Trophoblast cell (in vitro differentiated cells and primary cell): ENCODE measurements at places on chromosomes 11 and 22.

DNA sequence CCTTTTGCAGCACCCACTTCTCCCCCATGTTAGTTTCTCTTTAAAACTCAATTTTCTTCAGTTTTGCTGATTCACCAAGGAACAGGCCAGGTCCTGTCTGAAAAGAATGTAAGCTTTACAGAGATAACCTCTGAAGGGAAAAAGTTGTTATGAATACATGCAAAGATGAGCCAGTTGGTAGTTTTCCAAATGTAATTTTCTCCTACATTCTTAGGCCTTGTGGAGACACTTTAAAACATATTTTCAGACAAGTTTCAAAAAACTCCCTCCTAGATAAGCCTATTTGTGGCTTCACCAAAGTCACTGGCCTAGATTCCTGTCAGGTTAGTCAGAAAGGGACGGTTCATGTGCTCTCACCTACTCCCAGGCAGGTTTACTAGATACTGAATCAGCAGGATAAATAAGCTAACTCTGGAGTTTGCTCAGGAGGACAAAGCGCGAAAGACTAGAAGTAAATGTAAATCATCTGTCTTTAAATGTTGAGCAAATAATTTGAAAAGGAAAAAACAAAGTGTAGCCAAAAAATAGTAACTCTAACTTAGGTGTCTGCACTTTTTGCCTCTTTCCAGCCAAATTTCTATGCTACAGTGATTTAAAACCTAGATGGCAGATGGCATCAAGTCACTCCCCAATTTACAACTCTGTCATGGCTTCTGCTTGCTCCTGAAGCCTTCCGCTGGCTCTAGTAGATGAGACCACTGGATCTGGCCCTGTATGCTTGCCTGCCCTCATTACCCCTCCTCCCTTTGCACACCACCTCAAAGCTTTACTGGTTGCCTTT is 4.9 kb upstream of the ATP6V1E1 start:
- H3K4me3 ChIP-seq = no peak overlapping the region
- peak overlapping the region; percentile 97 for H3K27ac ChIP-seq
- DNase-seq = peak; percentile 94
- H3K27me3 ChIP-seq = no peaks in the 10 kb centered on the region
- no peaks in the 10 kb centered on the region for H3K36me3 ChIP-seq
- peaks cover 13% of the 10 kb centered on the region for H3K4me1 ChIP-seq

DNA sequence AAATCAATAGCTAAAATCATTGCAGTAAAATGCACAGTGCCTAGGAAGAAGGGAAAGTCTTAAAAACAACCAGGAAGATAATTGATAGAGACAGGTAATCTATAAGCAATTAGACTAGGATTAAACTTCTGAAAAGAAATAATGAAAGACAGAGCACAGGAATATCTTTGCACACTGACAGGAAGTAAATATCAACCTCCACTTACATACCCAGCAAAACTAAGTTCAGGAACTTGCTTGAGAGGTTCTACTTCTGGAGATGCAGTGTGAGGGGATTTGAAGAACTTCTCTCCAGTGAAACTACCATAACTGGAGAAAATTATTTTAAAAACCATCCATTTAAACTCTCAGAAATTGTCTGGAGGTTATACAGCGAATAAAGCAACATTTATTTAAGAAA is 104.1 kb downstream of the EHF start:
- H3K4me1 ChIP-seq = no peaks in the 10 kb centered on the region
- peaks cover 1% of the 10 kb centered on the region for H3K36me3 ChIP-seq
- no peak for DNase-seq

- DNase-seq = no peak
- no peaks in the 10 kb centered on the region for H3K27me3 ChIP-seq
- H3K27ac ChIP-seq = no peak overlapping the region
- H3K4me3 ChIP-seq = no peak overlapping the region
- peaks cover 8% of the 10 kb centered on the region for H3K36me3 ChIP-seq
- peaks cover 6% of the 10 kb centered on the region for H3K4me1 ChIP-seq
Measured at GRCh38 chr22:42067671-42068251, 2.9 kb downstream of the NAGA start.

DNA sequence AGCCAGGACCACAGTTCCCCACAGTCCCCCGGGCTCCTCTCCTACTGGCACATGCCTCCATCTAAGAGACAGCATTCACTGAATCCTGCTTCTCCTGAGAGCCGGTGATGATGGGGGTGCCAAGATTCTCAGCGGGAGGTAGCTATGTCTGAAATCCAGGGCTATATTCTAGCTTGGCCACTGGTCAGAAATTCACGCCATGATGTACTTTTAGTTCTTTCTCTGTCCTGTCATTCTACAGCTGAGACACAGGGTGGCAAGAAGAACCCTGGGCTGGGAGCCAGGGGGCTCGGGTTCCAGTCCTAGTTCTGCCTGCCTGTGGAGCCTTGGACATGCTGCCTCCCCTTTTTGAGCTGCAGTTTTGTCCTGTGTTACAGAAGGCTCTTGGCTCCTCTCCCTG is 59.2 kb upstream of the PHOX2A start:
- DNase-seq = no peak
- no peaks in the 10 kb centered on the region for H3K4me1 ChIP-seq
- no peak overlapping the region for H3K4me3 ChIP-seq
- no peaks in the 10 kb centered on the region for H3K27me3 ChIP-seq
- H3K36me3 ChIP-seq = peaks cover 67% of the 10 kb centered on the region

DNA sequence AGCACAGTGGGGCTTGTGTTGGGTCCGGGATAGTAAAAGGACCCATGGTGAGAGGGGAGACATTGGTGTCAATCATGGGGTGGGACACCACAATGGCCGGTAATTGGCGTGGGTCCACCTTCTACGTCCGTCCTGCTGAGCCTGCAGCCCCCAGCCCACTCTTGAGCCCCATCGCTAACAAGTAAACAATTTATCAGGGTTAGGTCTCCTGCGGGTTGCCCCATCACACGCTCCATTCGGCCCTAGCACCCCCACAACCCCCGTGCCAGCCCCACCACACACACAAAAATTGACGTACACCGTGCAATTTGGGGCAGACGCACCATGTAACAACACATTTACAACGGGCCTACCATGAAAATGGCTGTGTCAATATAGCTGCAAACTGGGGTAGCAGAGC is 86.5 kb upstream of the HTATIP2 start:
- H3K36me3 ChIP-seq = no peaks in the 10 kb centered on the region
- H3K27ac ChIP-seq = no peak overlapping the region
- no peaks in the 10 kb centered on the region for H3K4me1 ChIP-seq
- DNase-seq = no peak
- no peak overlapping the region for H3K4me3 ChIP-seq
- H3K27me3 ChIP-seq = no peaks in the 10 kb centered on the region
